ENCODE measurements at places on chromosomes 2 and 18.

DNA sequence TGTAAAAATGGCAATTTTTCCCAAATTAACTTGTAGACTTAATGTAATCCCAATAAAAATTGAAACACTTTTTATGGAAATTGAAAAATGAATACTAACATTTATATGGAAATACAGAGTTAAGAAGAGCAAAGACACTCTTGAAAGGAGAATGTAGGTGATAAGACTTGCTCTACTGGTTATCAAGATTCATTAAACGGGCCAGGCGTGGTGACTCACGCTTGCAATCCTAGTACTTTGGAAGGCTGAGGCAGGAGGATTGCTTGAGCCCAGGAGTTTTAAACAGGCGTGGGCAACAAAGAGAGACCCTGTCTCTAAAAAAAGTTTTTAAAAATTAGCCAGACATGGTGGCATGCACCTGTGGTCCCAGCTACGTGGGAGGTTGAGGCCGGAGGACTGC is 29.5 kb upstream of the ZNF396 start:
- DNase-seq, result no peak

DNA sequence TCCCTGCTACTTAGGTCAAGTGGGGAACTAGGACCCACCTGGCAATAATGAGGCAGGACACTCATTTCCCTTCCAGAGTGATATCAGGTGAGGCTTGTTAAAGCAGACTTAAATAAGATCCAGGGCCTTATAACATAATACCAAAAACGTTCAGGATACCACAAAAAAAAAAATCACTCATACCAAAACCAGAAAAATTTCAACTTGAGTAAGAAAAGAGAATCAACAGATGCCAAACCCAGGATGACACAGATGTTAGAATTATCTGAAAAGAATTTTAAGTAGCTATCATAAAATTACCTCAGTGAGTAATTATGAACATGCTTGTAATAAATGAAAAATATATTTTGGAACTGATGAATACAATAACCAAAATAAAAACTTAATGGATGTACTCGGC is 255.6 kb upstream of the OSR1 start:
- no peak for DNase-seq

- DNase-seq, result no peak
These were observed 3.6 kb upstream of the LRATD1 start for GRCh38 chr2:14628901-14629300.

GRCh38 chr2:50345701-50346591 is 686.0 kb downstream of the NRXN1 start:
- no peak for DNase-seq

DNA sequence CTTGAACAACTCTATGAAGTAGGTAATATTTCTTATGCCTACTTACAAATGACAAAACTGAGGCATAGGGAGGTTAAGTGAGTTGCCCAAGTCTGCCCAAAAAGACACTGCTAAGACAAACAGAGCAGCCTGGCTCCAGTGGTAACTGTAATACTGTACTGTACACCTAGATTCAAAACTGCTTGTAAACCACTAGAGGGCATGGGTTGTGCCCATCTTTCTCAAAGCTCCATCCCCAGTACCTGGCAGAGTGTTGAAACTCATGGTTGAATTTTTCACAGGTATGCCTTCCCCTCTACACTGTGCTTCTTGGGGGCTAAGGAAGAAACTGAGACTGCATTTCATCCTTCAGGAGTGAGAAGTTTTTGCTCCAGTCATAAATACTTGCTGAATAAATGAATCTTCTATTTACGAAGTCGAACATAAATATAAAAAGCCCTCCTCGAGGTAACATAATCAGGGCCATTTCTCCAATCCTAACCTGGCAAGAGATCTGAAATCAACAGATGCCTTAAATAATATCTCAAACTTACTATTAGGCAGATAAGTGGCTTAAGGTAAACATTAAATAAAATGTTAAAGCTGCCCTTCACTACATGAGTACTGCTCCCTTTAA is 2.0 kb downstream of the PPP4R1 start:
- DNase-seq, result peak; percentile 1

DNA sequence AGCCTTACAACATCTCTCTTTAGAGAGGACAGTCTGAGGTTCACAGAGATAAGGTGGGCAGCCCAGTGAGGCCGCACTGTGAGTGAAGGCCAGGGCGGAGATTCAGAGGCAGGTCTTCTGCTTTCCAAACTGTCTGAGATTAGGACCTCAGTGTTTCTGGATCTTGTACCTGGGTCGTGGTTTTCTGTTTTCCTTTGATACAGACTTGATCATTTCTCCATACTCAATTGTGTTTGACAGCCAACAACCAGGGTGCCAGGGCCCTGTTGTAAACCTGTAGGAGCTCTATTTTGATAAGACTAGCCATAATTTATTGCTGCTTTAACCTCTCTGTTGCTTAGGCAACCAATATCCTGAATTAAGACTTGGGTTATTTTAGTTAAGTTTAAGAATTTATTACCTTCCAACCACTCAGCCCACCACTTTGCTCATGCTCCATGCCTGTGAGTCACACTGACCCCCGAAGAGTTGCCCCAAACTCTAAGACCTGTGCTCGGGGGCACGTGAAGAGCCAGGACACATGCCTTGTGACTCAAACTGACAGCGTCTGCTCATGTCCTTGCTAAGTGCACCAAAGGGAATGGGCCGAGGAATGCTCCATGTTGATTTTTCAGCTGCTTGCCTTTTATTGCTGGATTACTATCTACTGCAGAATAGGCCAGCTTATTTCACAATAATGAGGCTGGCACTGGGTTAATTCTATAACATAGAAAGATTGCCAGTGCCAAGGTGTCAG is 248.6 kb downstream of the BCL2 start:
- no peak for DNase-seq

DNA sequence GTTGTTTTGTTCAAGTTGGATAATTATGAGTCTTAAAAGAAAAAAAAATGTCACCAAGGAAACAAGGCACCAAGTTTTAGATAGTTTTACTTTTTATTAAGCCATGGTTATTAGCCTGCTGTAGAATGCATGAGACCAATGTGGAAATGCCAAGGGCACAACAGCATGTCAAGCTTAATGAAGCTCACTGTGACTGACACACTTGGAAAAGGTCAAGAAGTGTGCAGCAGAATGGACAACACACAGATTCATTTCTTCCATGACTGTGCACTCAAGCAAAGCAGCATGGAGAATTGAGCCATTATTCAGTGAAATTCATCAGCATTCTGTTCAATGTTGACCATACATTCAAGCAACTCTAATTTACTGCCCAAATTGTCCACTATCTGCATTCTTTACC is 23.6 kb downstream of the SPHKAP start:
- DNase-seq, result no peak

- no peak for DNase-seq
These were observed 93.6 kb downstream of the ZEB2 start for GRCh38 chr2:144426355-144426754.

- DNase-seq, result peak; percentile 15
These were observed 1.1 kb downstream of the AFTPH start for GRCh38 chr2:64525317-64525613.

DNA sequence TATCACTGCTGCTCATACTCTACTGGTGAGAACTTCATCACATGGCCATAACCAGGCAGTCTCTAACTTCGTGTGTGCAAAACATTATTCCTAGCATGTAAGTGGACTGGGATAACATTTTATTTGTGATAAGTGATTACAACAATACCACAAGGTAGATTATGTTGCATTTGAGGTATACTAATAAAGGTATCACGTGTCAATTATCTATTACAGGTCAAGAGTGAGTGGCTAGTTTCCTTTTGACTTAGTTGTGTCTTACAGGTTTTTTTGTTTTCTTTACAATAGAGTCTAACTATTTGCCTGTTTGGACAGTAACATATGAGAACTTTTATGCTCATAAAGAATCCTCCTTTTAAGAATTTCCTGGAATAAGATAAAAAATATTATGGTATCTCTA is 67.2 kb upstream of the DSC1 start:
- no peak for DNase-seq

DNA sequence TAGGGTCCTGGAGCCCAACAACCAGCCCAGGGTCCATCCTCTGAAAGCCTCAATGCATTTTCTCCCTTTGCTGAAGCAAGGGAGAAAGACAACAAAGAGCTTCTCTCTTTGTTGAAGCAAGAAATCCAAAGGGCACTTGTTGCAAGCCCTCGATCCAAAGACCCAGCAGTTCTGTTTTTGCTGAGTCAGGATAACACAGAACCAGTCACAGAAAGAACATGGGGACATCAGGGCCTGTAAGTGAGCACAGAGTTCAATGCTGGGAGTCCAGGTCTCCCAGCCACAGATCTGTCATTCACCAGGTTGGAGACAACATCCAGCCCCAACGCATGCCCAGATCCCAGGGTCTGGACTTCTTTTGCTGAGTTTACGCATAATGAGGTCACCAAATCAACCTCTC is 315.8 kb upstream of the KLHL29 start:
- DNase-seq, result no peak

GRCh38 chr18:71784777-71785176 is 759.4 kb downstream of the CBLN2 start:
- no peak for DNase-seq

- no peak for DNase-seq
These were observed 264.8 kb downstream of the ANAPC1 start for GRCh38 chr2:111618978-111619902.

DNA sequence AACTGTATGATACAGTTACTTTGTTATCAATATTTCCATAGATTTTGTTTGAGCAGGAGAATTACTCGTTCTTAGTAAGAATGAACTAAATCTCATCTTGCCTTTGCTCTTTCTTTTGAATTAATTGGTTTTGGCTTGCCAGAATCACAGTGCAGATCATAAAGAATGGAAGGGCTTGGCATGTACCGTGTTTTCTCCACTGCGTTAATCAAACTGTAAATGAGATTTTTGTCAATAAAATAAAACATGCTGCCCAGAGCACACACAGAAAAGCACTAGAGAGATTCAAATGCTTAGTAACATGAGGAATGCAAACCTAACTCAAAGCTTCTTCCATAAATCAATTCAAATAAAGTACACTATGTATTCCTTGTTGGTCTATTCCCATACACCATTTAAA is 229.6 kb upstream of the CDH2 start:
- DNase-seq, result no peak

- no peak for DNase-seq
These were observed 8.4 kb downstream of the NCAPH start for GRCh38 chr2:96344011-96344410.

DNA sequence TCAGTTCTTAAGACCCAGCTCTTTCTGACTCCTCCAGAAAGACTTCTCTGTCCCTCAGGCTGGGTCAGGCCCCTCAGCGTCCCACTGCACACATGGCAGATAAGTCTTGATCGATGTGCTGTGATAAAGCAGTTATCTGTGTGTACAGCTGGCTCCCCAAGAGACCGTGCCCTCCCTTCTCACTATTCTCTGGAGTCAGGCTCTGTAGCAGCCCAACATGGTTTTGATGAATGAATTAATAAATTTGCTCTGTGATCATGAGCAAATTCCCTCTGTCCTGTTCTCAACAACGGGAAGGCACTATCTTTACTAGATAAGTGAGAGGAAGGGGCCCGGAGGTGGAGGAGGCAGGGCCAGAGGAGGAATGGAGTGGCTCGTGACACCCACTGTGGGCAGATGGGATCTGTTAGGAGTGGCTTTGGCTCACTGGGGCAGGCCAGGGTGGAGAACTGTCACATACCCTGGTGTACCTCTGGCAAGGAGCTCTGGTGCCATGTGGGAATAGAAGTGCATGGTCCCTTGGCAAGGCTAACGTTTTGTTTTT is 48.3 kb downstream of the ZFP36L2 start:
- DNase-seq, result no peak

- no peak for DNase-seq
These were observed 19.5 kb downstream of the CXCR4 start for GRCh38 chr2:136098441-136098840.

GRCh38 chr2:238097988-238098871 is 1.9 kb upstream of the ESPNL start:
- DNase-seq, result no peak

- no peak for DNase-seq
These were observed 55.6 kb upstream of the ACMSD start for GRCh38 chr2:134782792-134783191.

- DNase-seq, result no peak
These were observed 163.0 kb downstream of the PRKCE start for GRCh38 chr2:45814488-45814887.

DNA sequence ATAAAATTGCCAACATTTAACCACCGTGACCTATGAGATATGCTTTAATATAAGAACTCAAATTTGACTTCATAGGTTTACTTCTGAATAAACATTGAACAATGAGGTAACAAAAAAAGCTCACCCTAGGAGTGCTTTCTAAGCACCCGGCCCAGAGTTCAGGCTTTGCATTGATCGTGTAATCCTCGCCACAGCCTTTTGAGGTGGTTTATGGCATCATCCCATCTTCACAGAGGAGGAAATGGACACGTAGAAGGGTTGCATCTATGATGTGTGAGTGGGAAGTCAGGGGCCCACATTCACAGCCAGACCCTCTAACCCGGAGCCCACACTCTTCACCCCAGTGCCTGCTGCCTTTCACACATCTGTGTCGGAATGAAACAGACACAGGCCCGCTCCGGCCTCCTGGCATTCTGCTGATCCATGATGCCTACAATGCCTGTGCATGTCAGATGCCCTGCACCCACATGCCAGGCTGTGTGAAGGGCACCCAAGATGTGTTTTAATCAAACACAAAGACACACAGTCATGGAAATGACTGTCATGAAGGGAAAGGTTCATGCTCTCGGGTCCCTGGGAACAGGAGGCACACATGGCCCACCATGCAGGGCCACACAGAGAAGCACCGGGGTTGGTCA is 48.6 kb upstream of the RPL31 start:
- DNase-seq, result no peak

GRCh38 chr2:198376677-198377076 is 572.3 kb downstream of the PLCL1 start:
- DNase-seq, result no peak

Data from stimulated activated CD4-positive, alpha-beta T cell treated with anti-CD3 and anti-CD28 coated beads, Interleukin-12 subunit alpha, Interleukin-12 subunit beta, amount 100 ng/mL, for 24 hours (primary cell).